ENCODE measurements at places on chromosomes 5 and 9. TPM values are rescaled to one million over a fixed set of nuclear protein-coding genes. Genes with fewer than 3 reads are reported as not detected.

ZFP37 gene
- total RNA-seq: 4.6 TPM

GRCh38 chr5:17302106-17302505 is 84.7 kb downstream of the BASP1 start:
- no peak for DNase-seq
- H3K27me3 ChIP-seq: no peaks in the 10 kb centered on the region
- H3K4me3 ChIP-seq: no peak overlapping the region
- H3K36me3 ChIP-seq: no peaks in the 10 kb centered on the region
- H3K4me1 ChIP-seq: peaks cover 21% of the 10 kb centered on the region
- H3K27ac ChIP-seq: no peak overlapping the region

- H3K4me3 ChIP-seq: no peak overlapping the region
- no peak for DNase-seq
- no peak overlapping the region for H3K27ac ChIP-seq
- no peaks in the 10 kb centered on the region for H3K27me3 ChIP-seq
- no peaks in the 10 kb centered on the region for H3K36me3 ChIP-seq
These were observed 744.7 kb downstream of the DTWD2 start for GRCh38 chr5:118243613-118244012.

DNA sequence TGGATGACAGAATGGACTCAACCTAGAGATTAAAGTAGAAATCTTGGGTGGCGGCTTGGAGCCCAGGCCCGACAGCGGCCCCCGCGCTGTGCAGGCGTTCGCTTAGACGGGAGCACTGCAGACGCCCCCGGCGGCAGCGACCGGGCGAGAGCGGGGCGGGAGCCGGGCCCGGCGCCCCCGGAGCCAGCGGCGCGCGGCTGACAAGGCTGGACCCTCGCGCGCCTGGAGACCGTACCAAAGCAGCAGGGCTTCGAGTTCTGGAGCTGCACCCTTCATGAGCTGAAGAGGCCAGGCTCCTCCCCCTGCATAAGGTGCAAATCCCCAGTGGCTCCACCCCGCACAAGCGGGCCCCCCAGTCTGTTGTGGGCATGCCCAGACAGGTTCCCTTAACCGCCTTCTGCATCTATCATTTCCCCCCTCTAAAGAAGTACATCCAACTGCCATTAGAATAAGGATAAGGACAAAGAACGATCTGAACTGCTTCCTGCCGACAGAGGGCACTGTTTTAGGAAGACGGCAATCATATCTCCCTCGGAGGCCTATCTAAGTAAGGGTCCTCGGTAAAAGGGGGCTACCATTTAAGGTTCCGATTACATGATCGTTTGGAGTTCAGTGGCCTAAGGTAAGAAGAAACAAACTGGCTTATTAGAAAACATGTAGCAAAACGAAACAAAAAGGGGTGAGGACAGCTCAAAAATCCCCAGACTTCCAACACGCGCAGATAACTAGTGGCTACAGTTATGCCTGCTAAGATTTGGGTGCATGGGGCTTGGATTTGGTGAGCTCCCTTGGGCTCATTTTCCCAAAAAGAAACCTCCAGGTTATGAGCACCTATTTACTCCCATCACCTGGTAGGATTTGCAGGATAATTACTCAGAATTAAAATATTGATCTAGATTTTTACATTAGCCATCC is 66.3 kb downstream of the RGMB start:
- no peak overlapping the region for H3K27ac ChIP-seq
- H3K27me3 ChIP-seq: no peaks in the 10 kb centered on the region
- no peaks in the 10 kb centered on the region for H3K4me1 ChIP-seq

- no peak overlapping the region for H3K4me3 ChIP-seq
- DNase-seq: no peak
These were observed 49.1 kb upstream of the SLIT3 start for GRCh38 chr5:169350016-169350415.

All from thyroid gland (tissue), 4 donors.